Esophagus squamous epithelium (tissue), 5 donors: ENCODE measurements at places on chromosomes 2 and 18. TPM values are rescaled to one million over a fixed set of nuclear protein-coding genes. Genes with fewer than 3 reads are reported as not detected.

The AUP1 gene
- 142 TPM for total RNA-seq

The KCNG2 gene
- total RNA-seq, result not detected

The GPR35 gene
- 1.1 TPM for total RNA-seq

- DNase-seq, result no peak
Measured at GRCh38 chr2:158205215-158205614, 103.5 kb downstream of the UPP2 start.

The BMPR2 gene
- 24.8 TPM for total RNA-seq

The ASPRV1 gene
- 0.38 TPM for total RNA-seq

The GKN2 gene
- not detected for total RNA-seq

DNA sequence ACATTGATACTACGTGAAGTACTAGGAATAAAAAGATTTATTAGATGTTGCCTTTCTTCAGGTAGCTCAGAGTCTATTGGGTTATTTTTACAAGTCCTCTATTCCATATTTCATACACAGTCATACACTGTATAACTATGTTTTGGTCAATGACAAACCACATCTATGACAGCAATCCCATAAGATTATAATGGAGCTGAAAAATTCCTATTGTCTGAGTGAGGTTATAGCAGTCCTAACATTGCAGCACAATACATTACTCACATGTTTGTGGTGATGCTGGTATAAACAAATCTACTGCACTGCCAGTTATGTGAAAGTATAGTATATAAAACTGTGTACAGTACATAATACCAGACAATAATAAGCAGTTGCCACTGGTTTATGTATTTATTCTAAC is 595.1 kb downstream of the MBD2 start:
- DNase-seq, result no peak
